Daoy (cell line): ENCODE measurements at places on chromosomes 5 and 9.

- no peak for DNase-seq
These were observed 21.0 kb downstream of the NIPBL start for GRCh38 chr5:36897616-36898015.

- peak; percentile 17 for DNase-seq
These were observed 40.4 kb upstream of the ORM1 start for GRCh38 chr9:114282507-114282906.

DNA sequence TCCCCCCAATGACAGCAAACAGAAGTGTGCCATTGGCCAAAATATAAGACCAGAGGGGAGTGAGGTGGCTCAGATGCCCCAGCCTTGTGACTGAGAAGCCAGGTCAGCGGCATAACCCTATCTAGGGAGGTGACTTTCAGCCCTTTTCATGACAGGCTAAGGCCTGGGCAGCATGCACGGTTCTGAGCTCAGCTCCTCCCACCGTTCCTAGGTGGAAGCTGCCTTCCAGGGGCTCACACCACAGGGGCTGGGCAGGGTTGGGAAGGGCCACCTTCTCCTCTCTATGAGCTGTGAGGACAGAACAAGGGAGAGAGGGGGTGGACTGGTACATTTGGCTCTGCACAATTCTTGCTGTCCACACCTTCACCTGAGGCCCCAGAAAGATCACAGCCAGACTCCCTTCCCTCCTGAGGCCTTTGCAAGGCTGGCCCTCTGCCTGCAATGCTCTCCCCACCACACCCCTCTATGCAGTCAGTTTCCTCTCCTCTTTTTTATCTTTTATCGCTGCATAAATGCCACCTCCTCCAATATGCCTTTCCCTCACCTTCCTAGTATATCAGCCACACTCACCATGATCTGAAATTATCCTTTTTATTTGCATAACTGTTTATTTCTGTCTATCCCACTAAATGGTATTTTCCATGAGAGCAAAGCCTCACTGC lies 5.1 kb upstream of the EGR1 start:
- DNase-seq: no peak

DNA sequence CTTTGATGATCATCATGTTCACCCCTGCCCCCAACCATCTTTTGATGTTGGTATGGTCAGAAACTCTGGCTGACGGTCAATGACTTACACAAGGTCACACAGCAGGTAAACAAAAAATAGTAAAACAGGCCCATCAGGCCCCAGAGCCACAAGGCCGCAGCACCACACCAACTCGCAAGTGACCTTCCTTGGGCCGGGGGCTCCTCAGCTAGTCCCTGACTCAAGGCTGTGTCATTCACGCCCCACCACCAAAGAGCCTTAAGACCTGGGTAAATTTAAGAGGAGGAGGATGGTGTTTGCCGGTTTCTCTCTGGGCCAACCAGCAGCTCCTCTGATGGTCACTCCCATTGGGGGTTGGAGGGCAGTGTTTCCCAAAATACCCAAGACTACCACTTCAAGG lies 55.8 kb downstream of the PSMB7 start:
- DNase-seq: no peak

GRCh38 chr5:61640179-61641021 lies 308.3 kb downstream of the ZSWIM6 start:
- no peak for DNase-seq

- no peak for DNase-seq
These were observed 249.2 kb upstream of the CCNH start for GRCh38 chr5:87661784-87662566.

- no peak for DNase-seq
These were observed 53.9 kb upstream of the RNU6ATAC start for GRCh38 chr9:134218230-134218629.
